ENCODE measurements at places on chromosomes 4 and X. TPM values are rescaled to one million over a fixed set of nuclear protein-coding genes. Genes with fewer than 3 reads are reported as not detected.

Gene JAKMIP1
- total RNA-seq = not detected

Gene PFKFB1
- 0.13 TPM for total RNA-seq

Gene FGF5
- total RNA-seq = 0.51 TPM

Gene SRPX2
- total RNA-seq = 31.6 TPM

Gene PRDM5
- total RNA-seq = 9.0 TPM

Gene KLHL13
- 1.8 TPM for total RNA-seq

Gene PRDM8
- total RNA-seq = 0.53 TPM

Gene HSFX2
- not detected for total RNA-seq

Gene PRSS12
- total RNA-seq = 24.2 TPM

Gene P2RY8
- not detected for total RNA-seq
